H9 (cell line): ENCODE measurements at places on chromosomes 1 and 21.

DNA sequence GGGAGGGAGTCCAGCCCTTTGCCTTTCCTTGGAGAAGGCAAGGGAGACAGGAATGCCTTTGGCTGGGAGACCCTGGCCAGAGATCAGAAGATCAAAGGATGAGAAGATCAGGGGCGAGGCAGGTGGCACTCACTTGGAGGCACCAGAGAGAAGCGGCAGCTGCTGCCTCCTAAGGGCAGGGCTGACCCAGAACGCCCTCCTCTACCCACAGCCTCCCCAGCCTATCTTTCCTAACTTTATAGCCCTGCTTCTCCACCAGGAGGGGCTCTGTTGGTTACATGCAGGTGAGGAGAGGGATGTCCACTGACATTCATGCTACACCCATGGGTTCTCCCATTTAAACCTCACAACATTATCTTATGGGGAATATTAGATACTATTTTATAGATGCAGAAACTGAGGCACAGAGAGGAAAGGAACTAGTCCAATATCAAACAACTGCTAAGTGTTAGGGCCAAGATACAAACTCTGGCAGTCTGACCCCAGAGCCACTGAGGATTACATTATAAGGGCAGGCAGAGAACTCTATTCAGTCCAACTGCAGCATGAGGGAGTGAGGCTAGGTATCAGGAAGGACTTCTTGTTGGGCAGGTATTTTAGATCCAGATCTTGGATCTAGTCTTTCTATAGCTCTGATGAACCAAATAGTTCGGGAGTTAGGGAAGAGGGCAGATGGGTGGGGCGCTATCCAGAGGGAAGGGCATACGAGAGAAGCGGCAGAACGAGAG is 19.9 kb downstream of the LGR6 start:
- peak; percentile 87 for DNase-seq

- no peak for DNase-seq
Measured at GRCh38 chr1:1966071-1966740, 37.4 kb downstream of the CFAP74 start.

DNA sequence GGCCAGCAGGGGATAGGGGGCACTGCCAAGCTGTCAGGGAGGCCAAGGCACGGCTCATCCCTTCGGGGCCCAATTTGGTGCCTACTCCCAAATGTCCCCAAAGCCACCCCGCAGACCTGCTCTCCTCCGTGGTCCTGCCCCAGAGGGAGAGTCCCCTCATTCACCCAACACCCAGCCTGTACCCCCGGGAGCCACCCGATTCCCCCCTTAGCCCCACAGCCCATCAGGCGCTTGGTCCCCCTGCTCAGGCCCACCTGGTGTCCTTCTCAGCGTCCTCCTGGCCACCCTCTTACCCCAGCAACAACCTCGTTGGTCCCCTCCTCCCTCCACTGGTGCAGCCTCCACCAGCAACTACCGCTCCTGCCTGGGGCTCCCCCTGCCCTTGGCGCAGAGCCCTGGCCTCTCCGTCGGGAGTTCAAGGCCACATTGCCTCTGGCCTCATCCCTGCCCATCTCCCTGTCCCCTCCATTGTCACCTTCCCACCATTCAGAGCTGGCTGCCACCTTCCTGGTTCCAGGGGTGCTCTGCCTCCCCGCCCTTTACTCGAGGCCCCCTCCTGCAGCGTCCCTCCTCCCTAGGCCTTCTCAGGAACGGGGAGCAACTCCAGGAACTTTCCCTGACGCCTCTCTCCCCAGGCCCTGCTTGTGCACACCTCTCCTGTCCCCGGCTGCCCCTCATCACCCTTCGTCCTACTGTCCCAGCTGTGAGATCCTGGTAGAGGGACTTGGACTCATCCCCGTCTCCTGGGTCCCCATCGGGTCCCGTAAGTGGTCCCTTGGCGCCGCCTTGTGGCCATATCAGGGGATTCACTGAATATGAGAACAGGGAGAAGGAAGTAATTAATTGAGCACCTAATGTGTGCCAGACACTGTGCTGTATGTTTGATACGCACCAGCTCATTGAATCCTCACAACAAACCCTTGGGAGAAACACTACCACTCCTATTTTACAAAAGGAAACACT is 73.9 kb downstream of the RAP1GAP start:
- peak; percentile 78 for DNase-seq

DNA sequence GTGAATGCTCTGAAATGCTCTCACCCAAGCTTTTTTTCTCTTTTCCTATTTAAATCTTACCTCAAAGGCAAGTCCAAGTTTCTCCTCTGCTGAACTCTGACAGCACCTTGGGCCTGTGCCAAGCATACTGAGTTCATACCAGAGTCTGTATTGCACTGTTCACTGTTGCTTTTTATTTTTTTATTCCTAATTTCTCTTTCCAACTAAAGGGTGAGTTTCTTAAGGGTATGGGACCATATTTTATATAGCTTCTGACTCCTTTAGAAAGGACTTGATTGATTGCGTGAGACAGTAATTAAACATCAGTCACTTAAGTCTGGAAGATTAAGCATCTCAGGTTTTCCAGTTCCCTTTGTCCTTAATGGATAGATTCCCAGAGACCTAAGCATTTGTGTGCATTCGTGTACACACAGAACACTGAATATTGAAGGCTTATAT is 69.9 kb downstream of the CACHD1 start:
- no peak for DNase-seq

- no peak for DNase-seq
Measured at GRCh38 chr1:106680216-106680615, 376.3 kb upstream of the PRMT6 start.

GRCh38 chr21:28126521-28127174 is 866.0 kb downstream of the LTN1 start:
- no peak for DNase-seq

- no peak for DNase-seq
Measured at GRCh38 chr1:24770881-24771280, 25.6 kb downstream of the CLIC4 start.

- no peak for DNase-seq
Measured at GRCh38 chr21:34603710-34604057, 11.2 kb downstream of the RCAN1 start.

DNA sequence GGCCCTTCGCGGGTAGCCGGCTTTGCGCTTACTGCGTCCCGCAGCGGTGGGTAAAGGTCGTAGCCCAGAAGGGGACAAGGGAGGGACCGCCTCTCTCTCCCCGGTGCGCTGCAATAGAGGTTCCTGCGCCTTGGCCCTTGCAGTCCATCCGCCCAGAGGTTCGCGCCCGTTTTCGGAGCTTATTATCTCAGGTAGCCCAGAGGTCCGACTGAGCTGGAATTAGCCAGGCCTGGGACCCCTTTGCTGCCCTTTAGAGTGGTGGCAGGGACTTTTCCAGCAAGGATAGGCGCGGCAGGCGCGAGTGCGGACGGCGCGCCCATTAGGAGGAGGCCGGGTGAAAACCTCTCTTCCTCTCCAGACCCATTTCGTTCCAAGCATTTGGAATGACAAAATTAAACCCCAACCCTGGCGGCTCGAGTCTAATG is 5.0 kb downstream of the LHX4 start:
- DNase-seq = peak; percentile 67
